ENCODE measurements at places on chromosomes 12 and 14.

DNA sequence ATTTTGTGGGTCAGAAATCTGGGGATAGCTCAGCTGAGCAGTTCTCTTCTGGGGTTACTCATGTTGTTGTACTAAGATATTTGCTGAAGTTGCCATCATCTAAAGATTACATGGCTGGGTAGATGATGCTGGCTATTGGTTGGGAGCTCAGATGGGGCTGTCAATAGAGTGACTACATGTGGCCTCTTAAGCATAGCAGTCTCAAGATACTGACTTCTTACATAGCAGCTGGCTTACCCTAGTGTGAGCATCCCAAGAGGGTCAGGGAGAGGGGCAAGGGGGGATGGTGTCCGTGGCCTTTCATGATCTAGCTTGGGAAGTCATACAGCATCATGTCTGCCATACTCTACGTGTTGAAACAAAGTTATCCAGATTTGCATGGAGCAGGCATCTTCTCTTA is 90.1 kb upstream of the HMGA2 start:
- DNase-seq = no peak

DNA sequence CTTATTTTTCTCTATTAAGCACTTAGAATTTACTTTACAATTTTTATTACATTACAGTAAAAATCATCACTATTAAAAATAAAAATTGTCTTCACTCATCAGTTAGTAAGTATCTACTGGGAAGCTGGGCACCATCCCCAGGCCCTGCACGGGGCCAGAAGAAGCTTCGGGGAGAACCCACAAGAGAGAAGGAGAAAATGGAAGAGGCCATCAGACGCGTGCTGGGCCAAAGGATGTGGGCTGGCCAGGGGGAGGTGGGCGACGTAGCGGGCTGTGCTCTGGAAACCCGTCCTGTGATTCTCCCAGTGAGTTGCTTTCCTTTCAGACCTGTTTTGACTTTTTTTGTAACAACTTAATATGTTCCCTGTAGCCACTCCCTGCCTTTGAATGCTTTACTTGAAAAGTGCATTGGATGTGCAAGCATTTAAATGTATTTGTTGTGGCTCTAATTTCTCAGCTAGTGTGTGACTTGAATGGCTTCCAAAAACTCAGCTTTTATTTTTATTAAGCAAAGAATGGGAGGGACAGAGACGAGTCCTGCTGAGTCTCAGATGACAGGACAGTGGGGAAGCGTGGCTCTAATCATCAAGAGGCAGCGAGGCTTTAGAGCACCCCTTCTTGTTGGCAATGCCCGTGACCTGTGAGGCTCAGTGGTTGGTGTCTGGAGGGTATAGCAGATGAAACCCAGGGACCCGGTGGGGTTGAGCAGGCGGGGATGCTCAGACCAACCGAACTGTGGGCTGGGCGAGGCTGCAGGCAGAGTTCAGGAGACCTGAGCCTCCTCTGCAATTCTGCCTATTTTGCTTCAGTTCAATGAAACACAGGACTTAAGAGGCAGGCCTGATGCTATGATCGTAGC is 38.8 kb downstream of the SYNE3 start:
- DNase-seq = no peak

DNA sequence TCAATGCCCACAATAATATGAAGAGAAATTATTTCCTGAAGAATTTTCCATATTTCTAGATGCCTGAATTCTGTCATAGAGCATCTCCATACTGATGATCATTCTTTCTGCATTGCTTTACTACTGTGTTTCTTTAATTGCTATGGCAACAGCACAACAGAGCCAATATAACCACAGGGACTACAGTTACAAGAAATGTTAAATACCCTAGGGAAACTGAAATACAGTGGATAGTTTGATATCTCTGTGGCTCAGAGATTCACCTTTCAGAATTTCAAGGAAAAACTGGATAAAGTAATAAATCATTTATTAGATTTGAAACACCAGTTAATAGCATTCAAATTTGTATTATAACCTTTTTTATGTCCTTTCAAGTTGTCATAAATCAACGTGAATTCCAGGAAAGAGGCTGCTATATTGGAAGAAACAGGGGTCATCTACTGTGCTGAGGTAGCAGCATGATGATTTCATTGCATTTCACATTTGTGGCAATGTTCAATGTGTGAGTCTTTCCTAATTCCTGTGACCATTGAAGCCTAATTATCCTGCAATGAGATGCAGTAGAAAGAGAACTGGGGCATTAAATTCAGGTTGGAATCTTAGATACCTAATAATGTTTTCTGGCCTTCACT is 267.1 kb downstream of the LRFN5 start:
- no peak for DNase-seq

DNA sequence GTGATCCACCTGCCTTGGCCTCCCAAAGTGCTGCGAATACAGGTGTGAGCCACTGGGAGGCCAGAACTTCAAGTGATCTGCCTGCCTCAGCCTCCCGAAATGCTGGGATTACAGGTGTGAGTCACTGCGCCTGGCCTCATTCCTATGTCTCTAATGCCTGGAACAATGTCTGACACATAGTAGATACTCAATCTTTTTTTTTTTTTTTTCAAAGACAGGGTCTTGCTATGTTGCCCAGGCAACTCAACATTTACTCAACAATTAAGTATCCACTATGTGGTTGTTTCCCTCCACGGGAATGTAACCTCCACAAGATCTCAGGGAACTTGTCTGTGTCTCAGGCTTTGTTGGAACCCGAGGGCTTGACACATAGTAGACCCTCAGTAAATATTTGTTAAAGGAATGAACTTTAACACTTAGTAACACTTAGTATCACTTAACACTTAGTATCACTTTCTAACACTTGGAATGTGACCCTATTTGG is 3.0 kb upstream of the TMEM120B start:
- no peak for DNase-seq

- DNase-seq = no peak
Measured at GRCh38 chr12:86097161-86097560, 159.0 kb downstream of the MGAT4C start.

DNA sequence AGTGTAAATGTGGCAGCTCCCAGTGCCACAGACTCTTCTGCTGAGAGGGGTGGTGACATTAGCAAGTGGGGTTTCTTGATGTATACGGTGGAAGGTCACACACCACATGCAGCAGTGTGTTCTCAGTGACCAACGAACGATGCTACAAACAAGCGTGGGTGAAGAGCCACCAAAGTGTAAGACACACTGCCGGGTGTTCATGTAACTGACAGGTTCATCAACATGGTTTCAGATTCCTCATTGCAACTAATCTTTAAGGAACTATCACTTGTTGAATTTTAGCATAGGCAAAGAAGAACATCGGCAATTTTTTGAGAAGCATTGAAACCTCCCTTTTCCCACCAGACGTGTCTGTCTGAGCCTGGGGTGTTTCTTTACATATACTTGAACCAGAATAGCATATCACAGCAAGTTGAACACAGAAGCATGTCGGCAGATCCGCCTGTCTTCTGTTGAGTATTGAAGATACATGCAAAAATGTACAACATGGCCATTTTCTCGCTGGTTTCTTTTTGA is 58.8 kb downstream of the PPP2R5C start:
- no peak for DNase-seq

DNA sequence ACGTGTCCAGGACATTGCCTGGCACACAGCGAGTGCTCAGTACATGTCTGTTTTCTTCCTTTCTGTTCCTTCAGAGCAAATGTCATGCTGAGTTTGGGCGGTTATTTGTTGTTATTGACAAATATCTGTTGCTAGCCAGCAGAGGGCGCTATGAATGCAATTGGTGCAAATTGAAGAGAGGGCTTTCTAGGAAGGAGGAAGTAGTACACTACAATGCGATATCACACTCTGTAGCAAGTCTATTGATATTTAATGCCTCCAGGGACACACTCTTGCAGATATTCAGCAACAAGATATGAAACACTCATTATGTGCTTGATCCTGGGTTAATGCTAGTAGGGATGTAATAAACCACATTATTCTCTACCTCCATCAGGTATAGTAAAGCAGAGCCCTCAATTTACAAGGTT is 267.3 kb upstream of the SRRM4 start:
- no peak for DNase-seq

- no peak for DNase-seq
Measured at GRCh38 chr14:56543436-56543835, 36.2 kb upstream of the TMEM260 start.

DNA sequence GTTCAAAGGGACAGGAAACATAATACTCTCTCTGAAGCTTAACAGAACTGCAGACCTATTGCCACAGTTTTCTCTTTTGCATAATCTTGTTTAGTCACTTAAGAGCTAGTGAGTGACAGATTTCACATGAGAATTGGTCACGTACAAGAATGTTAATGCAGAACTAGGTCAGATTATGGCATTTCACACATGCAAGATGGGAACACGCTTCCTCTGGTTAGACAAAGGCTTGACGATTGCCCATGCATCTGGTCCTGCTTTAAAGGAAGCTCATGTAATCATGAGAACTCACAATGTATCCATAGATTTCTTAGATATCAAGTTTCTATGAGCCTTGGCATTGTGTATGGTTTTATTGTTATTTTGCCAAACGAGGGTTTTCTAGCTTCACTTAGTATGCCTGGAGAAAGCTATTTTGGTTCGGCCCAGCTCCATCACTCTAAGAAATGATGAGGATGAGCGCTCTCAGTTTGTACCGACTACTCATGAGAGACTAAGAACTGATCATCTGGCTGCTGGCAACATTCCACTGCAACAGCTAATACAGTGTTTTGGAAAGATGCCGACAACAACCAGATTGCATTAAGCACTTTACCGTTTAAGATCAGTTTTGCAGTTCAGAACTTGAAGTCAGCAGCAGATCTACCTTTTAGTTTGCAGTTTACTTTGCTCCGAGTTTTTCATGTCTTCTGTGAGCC is 380.0 kb downstream of the DIO2 start:
- no peak for DNase-seq

GRCh38 chr12:49937639-49938300 is 12.8 kb upstream of the AQP2 start:
- DNase-seq = no peak

- DNase-seq = no peak
Measured at GRCh38 chr14:23209651-23210423, 26.4 kb upstream of the SLC7A8 start.

- no peak for DNase-seq
Measured at GRCh38 chr14:67411820-67412421, at the start of gene PLEK2. Gene PLEK2, minus strand, starts transcription at chr14:67412165. Its CDS starts 106 bp downstream, at chr14:67412059.

GRCh38 chr12:17949558-17950141 is 140.3 kb downstream of the RERGL start:
- DNase-seq = no peak

- DNase-seq = no peak
Measured at GRCh38 chr12:39467432-39467870, 24.5 kb upstream of the KIF21A start.

- DNase-seq = no peak
Measured at GRCh38 chr12:66252771-66253170, 49.5 kb upstream of the HELB start.

- DNase-seq = no peak
Measured at GRCh38 chr14:81319946-81320345, 80.2 kb downstream of the STON2 start.

GRCh38 chr12:73599268-73599667 is 938.4 kb upstream of the ATXN7L3B start:
- DNase-seq = no peak

DNA sequence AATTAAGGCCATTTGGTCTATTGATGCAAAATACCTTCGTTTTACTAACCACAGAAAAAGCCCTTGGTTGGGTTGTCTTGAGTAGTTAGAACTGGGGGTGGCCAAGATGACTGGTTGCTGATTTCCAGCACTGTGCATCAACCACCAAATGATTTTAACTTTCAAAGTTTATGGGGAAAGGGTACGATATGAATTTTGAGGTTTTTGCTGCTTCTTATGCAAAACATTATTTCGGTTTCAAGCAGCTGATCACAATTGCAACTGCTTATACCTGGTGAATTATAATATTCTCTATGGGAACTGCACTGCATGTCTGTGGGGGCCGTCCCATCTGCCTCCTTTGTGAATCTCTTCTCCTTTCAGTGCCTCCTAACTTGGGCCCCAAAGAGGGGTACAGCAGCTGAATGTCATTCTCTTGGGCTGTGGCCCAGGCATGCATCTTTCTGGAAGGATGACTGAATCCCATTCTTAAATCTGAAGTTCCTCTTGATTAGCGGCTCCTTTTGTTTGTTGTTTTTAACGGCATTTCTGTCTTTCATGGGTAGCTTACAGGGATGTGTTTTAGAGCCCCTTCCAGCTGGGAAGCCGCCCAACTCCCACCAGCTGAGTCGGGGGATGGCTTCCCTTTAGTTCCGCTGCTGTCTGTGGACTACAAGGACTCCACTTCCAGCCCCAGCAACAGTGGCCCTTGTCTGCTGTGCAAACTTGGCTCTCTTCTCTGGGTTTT is 479.8 kb downstream of the ZFP36L1 start:
- no peak for DNase-seq

- no peak for DNase-seq
Measured at GRCh38 chr12:46891306-46891705, 65.5 kb upstream of the SLC38A4 start.

DNA sequence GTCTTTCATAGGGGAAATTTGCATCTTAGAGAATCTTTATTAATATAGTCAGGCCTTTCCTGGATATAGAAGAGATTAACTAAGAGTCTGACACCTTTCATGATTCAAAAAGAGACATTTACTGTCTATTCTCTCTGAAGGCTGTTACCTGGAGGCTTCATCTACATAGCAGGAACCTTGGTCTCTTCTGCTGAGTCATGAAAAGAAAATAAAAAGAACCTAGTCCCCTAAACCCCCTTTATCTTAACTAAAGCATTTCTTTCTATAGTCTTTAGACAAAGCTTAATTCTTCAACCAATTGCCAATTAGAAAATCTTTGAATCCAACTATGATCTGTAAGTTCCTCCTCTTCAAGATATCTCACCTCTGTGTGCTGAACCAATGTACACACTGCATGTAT is 33.1 kb downstream of the RPS29 start:
- no peak for DNase-seq

DNA sequence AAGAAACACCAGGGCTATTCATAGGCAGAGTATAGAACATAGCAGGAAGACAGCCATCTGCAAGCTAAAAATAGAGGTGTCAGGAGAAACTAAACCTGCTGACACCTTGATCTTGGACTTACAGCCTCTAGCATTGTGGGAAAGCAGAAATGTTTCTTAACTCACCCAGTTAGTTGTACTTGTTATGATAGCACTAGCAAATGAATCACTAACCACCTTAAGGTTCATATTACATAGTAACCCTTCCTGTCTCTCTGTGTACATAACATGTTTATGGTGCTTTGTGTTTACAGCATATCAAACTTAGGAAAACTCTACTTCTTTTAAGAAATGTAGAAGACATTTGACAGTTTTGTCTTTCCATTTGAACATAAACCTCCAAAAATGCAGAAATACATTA is 1031.3 kb downstream of the FSCB start:
- DNase-seq = no peak

DNA sequence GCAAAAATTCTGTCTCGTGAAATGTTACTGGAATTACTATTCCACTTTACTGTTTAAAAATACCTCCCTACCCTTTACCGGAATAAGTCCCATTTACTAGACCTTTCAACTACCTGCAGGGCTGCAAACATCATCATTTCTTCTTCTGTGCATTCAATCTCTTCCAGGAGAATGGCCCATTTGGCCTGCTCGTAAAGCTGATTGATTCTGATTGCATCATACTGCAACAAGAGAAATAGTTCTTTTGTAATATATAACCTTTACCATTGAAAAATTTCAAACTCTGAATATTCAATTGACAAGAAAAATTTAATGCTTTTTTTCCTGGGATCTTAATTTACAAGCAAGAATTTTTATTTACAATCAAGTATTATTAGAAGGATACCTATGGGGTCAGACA is 72.4 kb downstream of the FERMT2 start:
- DNase-seq = no peak

Measured in stimulated activated CD8-positive, alpha-beta memory T cell treated with anti-CD3 and anti-CD28 coated beads, Interleukin-7, amount 100 ng/mL, for 1 hour (primary cell).